Naive thymus-derived CD8-positive, alpha-beta T cell (primary cell): ENCODE measurements at places on chromosomes 4 and X. TPM values are rescaled to one million over a fixed set of nuclear protein-coding genes. Genes with fewer than 3 reads are reported as not detected.

GRCh38 chrX:118847676-118848075 is 24.1 kb downstream of the ZCCHC12 start:
- no peak overlapping the region for H3K27ac ChIP-seq
- H3K27me3 ChIP-seq: peaks cover 1% of the 10 kb centered on the region
- H3K4me3 ChIP-seq: no peak overlapping the region

DNA sequence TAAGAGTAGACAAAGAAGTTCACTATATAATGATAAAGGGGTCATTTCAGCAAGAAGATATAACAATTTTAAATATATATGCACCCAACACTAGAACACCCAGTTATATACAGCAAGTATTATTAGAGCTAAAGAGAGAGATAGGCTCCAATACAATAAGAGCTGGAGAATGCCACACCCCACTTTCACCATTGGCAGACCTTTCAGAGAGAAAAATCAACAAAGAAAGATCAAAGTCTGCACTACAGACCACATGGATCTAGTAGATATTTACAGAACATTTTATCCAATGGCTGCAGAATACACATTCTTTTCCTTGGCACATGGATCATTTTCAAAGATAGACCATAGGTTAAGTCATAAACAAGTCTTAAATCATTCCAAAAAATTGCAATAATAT is 479.7 kb upstream of the DIAPH2 start:
- H3K4me1 ChIP-seq: no peaks in the 10 kb centered on the region
- H3K36me3 ChIP-seq: no peaks in the 10 kb centered on the region
- DNase-seq: no peak

DNA sequence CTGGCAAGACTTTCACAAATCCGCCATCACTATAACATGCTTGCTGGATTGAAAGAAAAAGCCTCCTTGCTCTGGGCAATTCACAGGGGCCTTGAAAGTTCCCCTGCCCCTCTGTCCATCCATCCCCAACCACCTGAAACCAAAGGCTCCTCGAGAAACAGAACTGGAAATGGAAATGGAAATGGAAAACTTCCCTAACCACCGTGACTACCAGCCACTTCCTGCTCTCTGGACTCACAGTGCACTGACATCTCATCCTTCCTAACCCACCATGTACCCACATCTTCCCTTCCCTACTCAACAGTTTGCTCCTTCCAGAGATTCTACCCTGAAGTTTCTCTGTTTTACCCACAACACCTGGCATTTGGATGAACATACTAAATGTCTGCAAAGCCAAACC is 603.6 kb upstream of the DIPK2B start:
- DNase-seq: no peak
- H3K4me3 ChIP-seq: no peak overlapping the region
- H3K36me3 ChIP-seq: no peaks in the 10 kb centered on the region
- H3K27me3 ChIP-seq: no peaks in the 10 kb centered on the region
- no peak overlapping the region for H3K27ac ChIP-seq
- H3K4me1 ChIP-seq: peaks cover 47% of the 10 kb centered on the region

DNA sequence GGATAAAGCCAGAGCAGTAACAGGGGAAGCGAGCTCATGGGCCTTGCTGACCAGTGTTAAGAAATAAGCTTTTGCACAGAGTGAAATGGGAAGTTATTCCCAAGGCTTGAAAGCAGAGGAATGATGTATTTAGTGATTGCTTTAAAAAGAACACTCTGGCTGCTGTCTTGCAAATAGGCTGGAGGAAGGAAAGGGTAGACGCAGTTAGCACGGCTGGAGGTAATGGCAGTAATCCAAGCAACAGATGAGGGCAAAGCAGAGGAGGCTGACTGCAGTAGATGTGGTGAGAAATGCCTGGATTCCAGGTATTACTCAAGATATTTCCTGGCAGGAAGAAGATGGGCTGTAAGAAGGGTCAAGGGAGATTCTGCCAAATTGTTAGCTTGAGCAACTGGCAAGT is 1342.3 kb upstream of the AGA start:
- DNase-seq: no peak
- H3K36me3 ChIP-seq: no peaks in the 10 kb centered on the region
- no peak overlapping the region for H3K4me3 ChIP-seq
- H3K27me3 ChIP-seq: no peaks in the 10 kb centered on the region

DNA sequence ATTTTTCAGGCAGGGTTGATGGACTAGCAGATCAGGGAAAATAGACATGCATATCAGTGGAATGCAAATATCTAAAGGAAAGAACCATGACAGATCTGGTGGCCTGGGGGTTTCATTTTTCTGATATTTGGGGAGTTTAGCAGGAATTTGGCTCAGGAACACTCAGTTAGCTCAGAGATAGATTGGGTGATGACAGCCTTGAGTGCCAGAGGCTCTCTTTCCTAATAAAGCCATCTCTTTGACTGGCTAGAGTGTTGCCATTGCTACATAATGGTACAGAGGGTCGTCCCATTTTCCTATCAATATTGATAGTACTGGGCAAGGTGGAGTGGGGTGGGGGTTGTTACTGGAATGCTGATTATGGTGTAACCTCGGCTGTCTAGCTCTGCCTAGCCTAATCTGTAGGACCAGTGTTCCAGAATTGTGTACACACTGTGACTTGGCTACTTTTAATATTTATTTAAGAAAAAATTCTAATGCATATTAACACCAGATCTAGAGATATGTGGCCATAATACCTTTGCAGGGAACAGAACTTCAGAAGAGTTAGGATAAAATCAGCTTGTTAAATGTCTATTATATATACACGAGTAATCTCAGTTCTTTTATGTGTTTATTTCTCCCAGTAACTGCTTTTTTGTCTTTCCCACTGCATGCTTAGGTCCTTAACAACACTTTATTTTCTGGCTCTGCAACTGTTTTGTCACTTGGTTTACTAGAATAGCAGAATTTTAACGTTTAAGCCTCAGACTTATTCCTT is 145.0 kb upstream of the SPOCK3 start:
- H3K27ac ChIP-seq: no peak overlapping the region
- no peak overlapping the region for H3K4me3 ChIP-seq
- DNase-seq: no peak
- no peaks in the 10 kb centered on the region for H3K27me3 ChIP-seq

Gene MAP3K15
- polyA plus RNA-seq: not detected

Gene CLDN34
- polyA plus RNA-seq: not detected
